Adrenal gland (tissue), 19 donors: ENCODE measurements at places on chromosomes 3 and 15. TPM values are rescaled to one million over a fixed set of nuclear protein-coding genes. Genes with fewer than 3 reads are reported as not detected.

Gene SLC6A20
- total RNA-seq = 0.08 TPM

Gene SEMA3B
- 217 TPM for total RNA-seq

DNA sequence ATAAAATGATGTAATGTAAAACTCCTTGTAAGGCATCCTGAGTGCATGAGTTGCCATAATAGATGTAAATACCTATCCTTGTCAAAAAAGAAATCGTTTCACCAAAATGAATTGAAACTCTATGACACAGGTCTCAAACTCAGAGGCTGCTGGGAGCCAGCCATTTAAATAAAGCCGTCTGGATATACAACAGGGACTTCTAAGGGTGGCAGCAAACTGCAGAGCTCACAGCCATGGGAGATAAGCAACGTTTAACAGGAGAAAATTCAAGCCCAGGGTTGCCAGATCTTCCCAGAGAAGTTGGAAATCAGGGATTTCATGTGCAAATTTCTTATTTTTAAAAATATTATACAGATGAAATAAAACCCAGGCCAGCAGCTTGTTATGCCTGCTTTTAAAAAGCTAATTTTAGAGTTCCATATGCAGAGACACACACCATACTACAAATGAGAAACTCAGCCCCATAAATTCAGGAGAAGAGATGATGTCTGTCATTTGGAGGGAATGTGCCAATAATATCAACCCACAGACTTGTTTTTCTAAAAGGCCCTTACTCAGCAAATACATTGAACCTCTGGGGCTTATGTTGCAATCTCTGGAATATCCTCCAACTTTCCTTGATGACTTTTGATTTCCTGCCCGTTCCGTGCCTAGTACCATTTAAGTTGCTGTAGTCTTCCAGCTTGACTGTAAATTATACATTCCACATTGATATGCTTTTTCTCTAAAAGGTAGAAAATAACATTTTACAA, 75.6 kb downstream of the AQP9 start:
- no peak for DNase-seq

Gene ERICH6
- total RNA-seq = not detected

GRCh38 chr15:95086531-95087252, 855.3 kb downstream of the MCTP2 start:
- no peak for DNase-seq

Gene ZSCAN2
- total RNA-seq = 11.4 TPM

Gene GOLGA6L9
- total RNA-seq = 1.5 TPM

Gene LYZL4
- not detected for total RNA-seq

DNA sequence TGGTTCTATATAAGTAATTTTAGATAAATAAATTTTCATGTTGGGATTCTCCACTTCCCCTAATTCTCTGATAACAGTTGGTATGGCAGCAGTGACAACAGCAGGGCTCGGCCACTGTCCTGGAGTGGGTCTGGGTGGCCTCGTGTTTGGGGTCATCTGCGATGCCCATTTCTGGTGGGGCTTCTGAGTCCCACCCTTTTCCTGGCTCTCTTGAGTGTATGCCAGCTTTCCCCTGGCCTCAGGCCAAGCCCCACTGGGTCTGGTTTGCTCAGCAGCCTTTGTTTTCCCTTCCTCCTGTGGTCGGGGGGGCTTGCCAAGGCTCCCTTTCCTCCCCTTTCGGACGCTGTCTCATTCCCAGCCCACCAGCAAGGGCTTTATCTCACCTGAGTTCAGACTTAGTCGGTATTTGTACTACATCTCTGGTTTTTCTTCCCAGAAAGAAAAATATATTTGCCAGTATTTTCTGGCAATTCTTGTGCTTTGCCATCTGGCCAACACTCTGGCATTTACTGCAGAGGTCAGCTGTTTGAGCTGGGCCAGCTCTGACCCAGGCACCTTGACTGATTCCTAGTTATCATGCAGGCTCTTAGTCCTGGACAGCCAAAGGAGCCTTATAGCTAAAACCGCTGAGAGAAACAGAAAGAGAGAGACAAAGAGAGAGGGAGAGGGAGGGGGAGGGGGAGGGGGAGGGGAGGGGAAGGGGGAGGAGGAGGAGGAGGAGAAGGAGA, 35.2 kb downstream of the MYZAP start:
- no peak for DNase-seq

DNA sequence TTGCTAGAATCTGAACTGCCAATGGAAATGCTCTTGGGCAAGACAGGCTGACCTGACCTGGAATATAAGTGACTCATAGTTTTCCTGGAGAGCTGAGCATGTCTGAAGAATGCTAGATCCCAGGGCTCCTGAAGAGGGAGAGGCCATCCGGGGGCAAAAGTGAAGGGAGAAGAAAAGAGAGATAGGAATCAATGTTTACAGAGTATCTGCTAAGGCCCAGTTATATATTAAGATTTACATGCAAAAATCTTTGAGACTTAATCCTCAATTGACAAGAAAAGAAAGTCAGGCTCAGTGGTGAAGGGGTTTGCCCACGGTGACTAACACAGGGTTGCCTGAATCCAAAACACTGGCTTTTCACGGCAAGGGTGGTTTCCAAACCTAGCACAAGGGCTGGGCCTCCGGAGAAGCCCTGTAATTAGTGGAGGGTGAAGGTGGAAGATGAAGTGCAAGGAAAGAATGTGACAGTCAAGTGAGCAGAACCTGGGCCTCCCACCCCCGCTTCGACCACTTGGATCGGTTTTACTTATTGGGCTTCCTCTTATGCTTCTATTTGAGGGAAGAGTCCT, 91.7 kb upstream of the FGF12 start:
- peak; percentile 37 for DNase-seq

GRCh38 chr3:52227117-52227516, 1.7 kb upstream of the TLR9 start:
- no peak for DNase-seq

- DNase-seq = no peak
Measured at GRCh38 chr15:31091481-31091880, 10.0 kb downstream of the TRPM1 start.

GRCh38 chr15:37528432-37528831, 406.0 kb upstream of the TMCO5A start:
- DNase-seq = no peak

- no peak for DNase-seq
Measured at GRCh38 chr3:194976049-194976451, 290.4 kb downstream of the FAM43A start.

GRCh38 chr15:93246266-93247242, 157.5 kb upstream of the RGMA start:
- no peak for DNase-seq

- DNase-seq = no peak
Measured at GRCh38 chr3:137105277-137105977, 147.6 kb downstream of the IL20RB start.

Gene CPA3
- 0.65 TPM for total RNA-seq

Gene FGD5
- 20.5 TPM for total RNA-seq

DNA sequence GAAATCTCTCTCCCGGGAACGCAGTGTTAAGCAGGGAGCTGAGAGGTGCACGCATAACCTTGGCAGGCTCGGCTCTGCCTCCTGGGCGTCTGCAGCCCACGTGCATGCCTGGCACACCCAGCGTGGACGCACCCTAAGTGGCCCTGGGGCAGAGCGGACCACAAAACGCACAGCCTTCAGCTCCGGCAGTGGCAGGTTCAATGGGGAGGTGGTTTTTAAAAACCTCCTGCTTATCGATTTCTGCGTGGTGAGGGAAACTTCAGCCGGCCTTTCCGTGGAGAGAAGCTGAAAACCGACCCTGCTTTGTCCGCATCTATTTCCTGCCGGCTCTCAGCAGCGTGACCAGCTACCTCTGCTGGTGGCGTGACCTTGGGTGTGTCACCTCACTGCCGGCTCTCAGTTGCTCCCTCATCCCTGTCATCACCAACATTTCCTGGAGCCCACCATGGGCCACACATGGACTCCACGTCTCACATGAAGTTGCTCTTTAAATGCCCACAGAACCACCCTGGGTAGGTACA, 134.8 kb upstream of the MEF2A start:
- DNase-seq = no peak

DNA sequence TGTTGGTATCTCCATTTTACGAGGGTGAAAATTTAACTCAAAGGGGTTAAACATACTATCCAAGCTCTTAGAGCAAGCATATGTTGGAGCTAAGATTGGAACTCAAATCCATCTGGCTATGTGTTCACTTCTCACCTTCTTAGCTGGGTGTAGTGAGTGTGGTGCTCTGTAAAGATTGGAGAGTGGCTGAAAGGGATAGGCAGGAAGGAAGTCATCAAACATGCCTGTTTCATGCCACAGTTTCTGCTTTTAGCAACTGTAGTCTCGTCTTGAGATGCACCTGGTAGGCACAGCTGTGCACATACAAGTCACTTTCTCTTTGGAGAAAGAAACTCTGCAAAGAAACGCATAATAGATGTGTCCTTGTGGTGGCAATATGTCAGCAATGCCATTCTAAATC, 189.1 kb upstream of the MDFIC2 start:
- no peak for DNase-seq

- DNase-seq = no peak
Measured at GRCh38 chr15:33138000-33138399, 56.5 kb downstream of the FMN1 start.

Gene CHRFAM7A
- 0.91 TPM for total RNA-seq

- no peak for DNase-seq
Measured at GRCh38 chr3:111956449-111956848, 22.4 kb upstream of the ABHD10 start.

- DNase-seq = no peak
Measured at GRCh38 chr3:124935264-124935663, 713 bp upstream of the MUC13 start.

Gene STAC
- total RNA-seq = 2.3 TPM

- peak; percentile 59 for DNase-seq
Measured at GRCh38 chr15:85854345-85855097, 59.8 kb upstream of the KLHL25 start.

- no peak for DNase-seq
Measured at GRCh38 chr3:195421400-195421799, 21.4 kb downstream of the ACAP2 start.

DNA sequence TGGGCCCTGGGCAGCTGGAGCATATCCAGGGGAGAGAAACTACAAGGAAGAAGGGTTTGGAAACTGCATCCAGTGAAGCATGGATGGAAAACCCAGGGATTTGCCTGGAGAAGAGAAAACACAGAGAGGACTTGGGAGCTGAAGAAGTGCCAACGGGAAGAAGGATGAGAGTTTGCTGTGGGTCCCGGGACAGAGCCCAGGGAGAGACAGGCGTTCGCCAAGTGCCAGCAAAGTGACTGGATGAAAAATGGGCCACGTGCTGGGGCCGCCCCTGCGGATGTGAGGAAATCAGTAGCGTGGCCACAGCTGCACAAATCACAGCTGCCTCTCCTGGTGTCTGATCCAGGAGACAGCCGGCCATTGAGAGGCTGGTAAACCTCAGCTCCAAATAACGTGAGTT, 70.4 kb downstream of the HES1 start:
- peak; percentile 72 for DNase-seq

DNA sequence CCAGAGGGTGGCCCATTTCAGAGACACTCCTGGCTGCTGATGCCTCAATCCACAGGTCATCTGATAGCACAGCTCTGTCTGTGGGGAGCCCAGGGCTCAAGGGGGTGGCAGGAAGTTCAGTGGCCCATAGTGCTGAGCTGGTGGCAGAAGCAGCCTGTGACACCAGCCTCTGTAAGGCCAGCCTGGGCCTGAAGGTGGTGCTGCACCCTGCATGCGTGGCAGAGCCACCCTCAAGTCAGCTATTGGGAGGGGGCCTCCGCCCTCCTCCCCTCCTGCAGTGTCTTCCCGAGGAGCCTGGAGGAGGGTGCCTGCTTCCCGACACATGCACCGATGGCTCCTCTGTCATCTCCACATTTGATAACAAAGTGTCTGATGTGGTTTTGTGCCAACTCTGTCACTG, 3.0 kb downstream of the PLA1A start:
- peak; percentile 66 for DNase-seq

DNA sequence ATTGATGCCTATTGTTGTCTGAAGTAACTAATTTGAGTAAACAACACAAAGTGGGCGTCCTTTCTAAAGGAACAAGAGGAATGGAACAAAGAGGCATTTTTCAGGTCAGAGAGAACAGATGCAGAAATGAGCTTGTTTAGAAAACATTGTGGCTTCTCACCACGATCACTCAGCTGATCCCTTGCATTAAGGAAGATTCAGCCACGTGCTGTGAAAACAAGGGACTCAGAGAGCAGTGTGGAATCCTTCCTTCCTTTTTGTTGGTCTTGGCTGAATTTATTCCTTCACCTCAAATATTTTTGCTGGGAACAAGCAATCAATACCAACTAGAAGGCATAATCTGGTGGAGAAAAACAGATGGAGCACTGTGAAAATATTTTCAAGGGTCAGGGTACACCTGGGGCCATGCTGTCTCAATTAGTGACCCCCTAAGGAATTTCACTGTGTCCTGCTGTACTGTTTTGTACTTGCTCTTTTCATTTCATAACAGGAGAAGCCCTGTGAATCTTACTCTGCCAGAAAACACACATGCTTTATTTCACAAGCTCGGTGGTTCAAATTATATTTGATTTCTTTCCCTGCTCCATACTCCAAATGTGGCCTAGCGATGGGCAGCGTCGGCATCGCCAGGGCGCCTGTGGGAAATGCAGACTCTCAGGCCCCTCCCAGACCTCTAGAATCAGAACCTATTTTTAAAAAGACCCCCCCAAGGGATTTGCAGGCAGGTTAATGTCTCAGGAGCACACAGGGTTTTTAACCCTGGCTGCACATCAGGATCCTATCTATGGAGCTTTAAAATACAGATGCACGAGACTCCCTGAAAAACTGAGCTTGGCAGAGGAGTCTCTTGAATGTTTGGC, 11.6 kb upstream of the SLC6A20 start:
- DNase-seq = no peak

Gene SNURF
- 44.2 TPM for total RNA-seq

- no peak for DNase-seq
Measured at GRCh38 chr3:197784019-197784585, 7.0 kb upstream of the LRCH3 start.
